ENCODE measurements at places on chromosomes 7 and 10. TPM values are rescaled to one million over a fixed set of nuclear protein-coding genes. Genes with fewer than 3 reads are reported as not detected.
A peak's percentile ranks its signal among the peaks of the same experiment; 100 is the strongest.

The VAX1 gene
- total RNA-seq: not detected

GRCh38 chr10:69096045-69096444 is 8.1 kb downstream of the SRGN start:
- no peak for DNase-seq

- DNase-seq: no peak
These were observed 166.2 kb downstream of the RAPGEF5 start for GRCh38 chr7:22190736-22191135.

GRCh38 chr10:112821663-112822062 is 128.4 kb upstream of the TCF7L2 start:
- no peak for DNase-seq

The PTPRE gene
- total RNA-seq: 15.9 TPM

DNA sequence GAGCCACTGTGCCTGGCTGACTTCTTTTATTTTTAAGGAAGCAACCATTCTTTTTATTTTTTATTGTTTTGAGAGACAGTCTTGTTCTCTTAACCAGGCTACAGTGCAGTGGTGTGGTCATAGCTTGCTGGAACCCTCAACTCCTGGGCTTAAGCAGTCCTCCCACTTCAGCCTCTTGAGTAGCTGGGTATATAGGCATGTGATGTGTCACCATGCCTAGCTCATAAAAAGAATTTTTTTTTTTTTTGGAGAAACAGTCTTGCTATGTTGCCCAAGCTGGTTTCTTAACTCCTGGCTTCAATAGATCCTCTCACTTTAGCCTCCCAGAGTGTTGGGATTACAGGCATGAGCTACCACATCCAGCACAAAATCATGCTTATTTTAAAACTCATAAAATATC is 5.8 kb downstream of the MCU start:
- DNase-seq: no peak

DNA sequence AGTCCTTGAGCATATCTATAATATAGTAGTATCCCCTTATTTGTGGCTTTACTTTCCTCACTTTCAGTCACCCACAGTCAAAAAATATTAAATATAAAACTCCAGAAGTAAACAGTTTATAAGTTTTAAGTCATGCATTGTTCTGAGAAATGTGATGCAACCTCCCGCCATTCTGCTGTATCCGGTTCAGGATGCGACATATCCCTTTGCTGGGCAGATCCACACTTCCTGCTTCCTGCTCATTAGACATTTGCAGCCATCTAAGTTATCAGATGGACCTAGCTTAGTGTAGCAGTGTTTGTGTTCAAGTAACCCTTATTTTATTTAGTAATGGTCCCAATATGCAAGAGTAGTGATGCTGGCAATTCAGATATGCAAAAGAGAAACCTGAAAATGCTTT is 38.9 kb upstream of the BMS1 start:
- DNase-seq: no peak

- no peak for DNase-seq
These were observed 17.8 kb upstream of the MTPAP start for GRCh38 chr10:30366829-30367228.

DNA sequence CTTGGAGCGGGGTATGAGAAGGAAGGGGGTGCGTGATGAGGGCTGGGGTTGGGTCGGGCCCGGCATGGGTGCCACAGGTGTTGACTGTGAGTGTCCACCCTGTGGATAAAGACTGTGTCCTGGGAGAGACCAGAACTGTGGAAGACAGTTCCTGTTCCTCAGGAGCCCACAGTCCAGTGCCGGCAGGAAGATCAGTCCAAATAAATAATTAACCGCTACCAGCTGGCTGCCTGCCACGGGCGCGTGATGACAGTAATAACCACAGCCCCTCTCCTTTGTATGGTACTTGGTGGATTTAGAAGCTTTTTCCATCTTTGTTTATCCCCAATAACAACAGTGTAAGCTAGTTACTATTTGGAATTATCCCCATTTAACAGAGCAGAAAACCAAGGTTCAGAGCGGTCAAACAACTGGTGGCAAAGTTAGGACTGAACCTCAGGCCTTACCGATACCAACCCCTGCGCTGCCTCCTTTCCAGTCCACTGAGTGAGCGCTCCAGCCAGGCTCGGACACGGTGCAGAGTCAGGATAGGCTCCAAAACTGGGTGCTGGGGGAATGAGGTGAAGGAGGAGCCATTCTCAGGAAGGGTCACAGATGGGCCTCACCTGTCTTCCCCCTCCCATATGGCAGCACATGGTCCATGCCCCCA is 5.1 kb downstream of the ZMIZ1 start:
- no peak for DNase-seq

The TAS2R5 gene
- 2.8 TPM for total RNA-seq

- DNase-seq: no peak
These were observed 325.6 kb downstream of the PLXNA4 start for GRCh38 chr7:132250480-132251326.

DNA sequence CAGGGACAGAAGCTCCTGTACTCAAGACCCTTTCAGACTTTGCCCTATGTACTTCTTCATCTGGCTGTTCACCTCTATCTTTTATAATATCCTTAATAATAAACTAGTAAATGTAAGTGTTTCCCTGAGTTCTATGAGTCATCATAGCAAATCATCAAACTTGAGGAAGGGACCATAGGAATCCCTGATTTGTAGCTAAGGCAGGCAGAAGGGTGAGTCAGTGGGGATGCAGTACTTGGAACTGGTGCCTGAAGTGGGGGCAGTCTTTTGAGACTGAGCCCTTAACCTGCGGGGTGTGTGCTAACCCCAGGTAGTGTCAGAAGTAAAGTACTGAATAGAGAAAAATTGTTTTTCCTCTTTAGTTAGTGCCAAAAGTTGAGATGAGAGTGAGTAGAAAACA is 6.2 kb upstream of the TMEM243 start:
- DNase-seq: no peak

The UNCX gene
- not detected for total RNA-seq

The CHRM2 gene
- total RNA-seq: 0.20 TPM

DNA sequence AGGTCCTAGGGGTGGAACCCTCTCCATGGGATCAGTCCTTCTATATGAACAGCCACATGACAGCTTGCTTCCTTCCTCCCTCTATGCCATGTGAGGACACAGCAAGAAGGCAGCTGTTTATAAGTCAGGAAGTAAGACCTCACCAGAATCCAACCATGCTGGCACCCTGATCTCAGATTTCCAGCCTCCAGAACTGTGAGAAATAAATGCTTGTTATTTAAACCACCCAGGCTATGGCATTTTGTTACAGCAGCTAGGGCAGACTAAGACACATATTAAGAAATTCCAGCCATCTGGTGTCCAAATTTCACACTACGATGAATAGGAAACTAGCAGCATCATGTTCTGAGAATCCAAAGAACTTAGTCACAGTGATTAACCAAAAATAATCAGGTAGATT is 140.1 kb downstream of the ZFAND4 start:
- no peak for DNase-seq

The AGR2 gene
- total RNA-seq: 21.7 TPM

DNA sequence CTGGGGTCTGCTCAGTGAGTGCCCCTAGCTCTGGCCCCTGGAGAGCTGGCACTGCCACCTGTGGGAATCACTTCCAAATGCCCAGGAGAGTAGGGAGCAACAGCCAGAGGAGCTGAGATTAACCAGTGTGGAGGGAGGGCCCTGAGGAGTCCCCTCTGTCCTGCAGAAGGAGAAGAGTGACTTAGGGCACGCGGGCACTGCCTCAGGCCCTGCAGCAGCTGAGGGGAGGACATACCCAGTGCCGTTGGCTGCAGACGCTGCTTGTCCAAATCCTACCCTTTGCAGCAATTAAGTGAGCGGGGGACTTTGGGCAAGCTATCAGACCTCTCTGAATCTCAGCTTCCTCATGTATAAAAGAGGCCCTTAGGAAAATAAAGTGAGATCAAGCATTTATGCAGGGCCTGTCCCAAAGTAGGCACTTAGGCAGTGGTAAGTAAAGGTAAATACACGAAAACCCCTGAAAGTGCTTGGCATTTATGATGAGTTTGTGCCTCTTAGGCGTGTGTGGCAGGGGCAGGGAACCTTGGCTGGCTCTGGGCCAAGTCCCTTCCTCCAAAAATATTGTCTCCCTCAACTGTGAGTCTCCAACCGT is 16.9 kb downstream of the PRF1 start:
- DNase-seq: no peak

DNA sequence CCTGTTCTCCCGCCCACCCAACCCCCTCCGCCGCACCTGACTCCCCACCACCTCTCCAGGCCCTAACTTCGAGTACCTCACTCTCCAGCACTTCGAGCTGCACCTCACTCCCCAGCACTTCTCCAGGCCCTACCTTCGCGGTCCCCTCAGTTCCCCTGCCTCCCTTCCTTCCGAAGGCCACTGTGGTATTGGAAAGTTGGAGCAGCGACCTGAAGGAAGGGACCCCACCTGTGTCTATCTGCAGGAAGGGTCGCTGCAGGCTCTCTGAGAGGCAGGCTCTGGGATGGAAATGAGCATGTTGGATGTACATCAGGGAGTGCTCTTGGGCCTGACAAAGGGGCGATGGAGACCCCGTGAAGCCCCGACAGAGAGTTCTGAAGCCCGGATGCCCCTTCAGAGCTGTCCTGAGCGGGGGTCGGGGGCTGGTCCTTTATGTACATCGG is 122.2 kb downstream of the PRKAG2 start:
- DNase-seq: no peak

DNA sequence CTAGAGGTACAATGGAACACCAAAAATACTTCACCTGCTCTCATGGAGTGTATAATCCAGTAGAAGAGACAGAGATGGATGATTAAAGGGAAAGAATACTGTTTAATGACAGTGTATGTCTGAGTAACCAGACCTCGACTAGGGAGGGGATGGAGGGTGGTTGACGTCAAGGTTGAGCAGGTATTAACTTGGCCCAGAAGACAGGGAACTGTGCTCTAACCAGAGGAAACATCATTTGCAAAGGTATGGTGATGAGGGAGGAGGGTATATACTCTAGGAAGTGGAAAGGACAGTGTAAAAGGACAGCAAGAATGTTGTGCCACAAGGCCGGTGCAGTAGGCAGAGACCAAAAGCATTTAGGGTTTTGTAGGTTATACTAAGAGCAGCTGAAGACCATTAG is 2.9 kb downstream of the MIOS start:
- DNase-seq: no peak

The CACNA2D1 gene
- total RNA-seq: 54.4 TPM

GRCh38 chr7:97064972-97065587 is 40.4 kb upstream of the DLX5 start:
- DNase-seq: no peak

- peak; percentile 12 for DNase-seq
These were observed 31.6 kb downstream of the ST7 start for GRCh38 chr7:116984917-116985316.

GRCh38 chr7:4486907-4487306 is 195.2 kb upstream of the FOXK1 start:
- no peak for DNase-seq

GRCh38 chr7:117085769-117086463 is 132.6 kb downstream of the ST7 start:
- no peak for DNase-seq

- no peak for DNase-seq
These were observed 359.3 kb downstream of the PLXNA4 start for GRCh38 chr7:132216847-132217525.

GRCh38 chr10:102650655-102651454 is 6.6 kb downstream of the TRIM8 start:
- DNase-seq: no peak

GRCh38 chr7:17392846-17393245 is 94.4 kb downstream of the AHR start:
- peak; percentile 95 for DNase-seq

GRCh38 chr7:1758859-1759521 is 88.9 kb downstream of the ELFN1 start:
- no peak for DNase-seq

DNA sequence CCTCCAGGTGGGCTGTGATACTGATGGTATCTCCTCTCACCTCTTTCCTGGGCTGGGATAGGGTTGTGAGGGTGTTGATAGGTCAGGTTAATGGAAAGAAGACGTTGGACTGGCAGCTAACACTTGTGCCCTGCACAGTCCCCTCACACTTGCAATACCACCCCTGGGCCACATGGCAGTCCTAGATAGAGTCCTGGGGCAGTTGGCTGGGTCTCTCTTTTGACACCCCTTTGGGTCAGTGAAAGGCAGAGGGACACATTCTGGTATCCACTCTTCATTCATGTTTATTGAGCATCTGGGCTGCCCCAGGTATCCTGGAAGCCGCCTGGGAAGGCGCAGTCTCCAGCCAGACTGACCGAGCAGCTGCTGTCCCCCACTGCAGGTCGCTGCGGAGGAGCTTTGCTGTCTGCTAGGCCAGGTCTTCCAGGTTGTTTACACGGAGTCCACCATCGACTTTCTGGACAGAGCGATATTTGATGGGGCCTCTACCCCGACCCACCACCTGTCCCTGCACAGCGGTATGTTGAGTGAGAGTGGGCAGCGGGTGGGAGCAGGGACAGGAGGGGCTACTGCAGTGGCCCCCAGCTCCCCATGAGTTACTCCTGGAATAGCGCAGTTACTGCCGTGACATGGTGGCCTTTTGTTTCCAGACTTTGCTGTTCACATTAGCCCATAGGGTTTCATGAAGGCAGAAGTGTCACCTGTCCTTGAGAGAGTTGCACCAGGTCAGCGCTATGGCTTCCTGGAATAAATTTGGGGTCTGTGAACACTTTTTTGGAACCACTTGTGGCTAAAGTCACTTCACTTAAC is 19.1 kb downstream of the NACAD start:
- no peak for DNase-seq

The SAP25 gene
- 0.39 TPM for total RNA-seq

GRCh38 chr10:80154626-80154977 is 22.1 kb downstream of the PLAC9 start:
- DNase-seq: no peak

DNA sequence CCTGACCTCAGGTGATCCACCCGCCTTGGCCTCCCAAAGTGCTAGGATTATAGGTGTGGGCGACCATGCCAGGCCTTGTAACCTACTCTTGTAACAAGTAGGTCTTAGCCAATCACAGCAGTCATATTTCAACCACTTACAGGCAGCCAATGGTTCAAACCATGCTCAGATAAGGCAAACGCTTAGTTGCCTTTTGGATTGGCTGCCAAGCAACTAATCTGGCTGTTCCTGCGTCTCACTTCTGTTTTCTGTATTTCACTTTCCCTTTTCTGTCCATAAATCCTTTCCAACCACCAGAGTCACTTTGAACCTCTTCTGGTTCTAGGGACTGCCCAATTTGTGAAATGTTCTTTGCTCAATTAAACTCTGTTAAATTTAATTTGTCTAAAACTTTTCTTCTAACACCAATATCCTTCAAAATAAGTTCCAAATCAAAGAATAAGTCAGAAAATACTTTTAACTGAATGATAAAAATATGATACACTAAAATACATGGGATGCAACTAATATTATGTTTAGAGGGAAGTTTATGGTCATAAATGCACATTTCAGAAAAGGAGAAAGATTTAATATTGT is 19.1 kb upstream of the PRF1 start:
- DNase-seq: no peak

The TMEM139 gene
- 1.1 TPM for total RNA-seq

DNA sequence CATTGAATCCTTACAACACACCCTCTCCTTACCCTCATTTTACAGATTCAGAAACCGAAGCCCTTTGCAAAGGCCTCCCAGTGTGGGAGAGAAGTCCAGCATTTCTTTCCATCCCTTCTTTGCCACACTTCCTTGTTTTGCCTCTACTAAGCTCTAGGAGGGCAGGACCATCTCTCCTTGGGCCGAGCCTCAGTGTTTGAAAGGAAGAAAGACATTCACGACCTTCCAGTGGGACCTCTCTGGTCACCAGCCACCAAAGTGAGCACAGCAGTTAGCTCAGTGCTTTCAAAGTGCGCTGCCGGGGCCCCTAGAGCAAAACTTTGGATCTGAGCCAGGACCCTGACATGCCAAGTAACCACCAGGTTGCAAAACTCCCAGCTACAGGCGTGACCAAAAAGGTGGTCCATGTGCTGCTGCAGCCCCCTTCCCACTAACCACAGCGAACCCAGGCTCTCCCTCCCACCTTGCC is 12.4 kb downstream of the CTBP2 start:
- no peak for DNase-seq

Measured in skin of body (tissue), 3 donors.